Cerebellar nuclear complex (tissue), 1 donor: ENCODE measurements at places on chromosomes 6 and 20.

DNA sequence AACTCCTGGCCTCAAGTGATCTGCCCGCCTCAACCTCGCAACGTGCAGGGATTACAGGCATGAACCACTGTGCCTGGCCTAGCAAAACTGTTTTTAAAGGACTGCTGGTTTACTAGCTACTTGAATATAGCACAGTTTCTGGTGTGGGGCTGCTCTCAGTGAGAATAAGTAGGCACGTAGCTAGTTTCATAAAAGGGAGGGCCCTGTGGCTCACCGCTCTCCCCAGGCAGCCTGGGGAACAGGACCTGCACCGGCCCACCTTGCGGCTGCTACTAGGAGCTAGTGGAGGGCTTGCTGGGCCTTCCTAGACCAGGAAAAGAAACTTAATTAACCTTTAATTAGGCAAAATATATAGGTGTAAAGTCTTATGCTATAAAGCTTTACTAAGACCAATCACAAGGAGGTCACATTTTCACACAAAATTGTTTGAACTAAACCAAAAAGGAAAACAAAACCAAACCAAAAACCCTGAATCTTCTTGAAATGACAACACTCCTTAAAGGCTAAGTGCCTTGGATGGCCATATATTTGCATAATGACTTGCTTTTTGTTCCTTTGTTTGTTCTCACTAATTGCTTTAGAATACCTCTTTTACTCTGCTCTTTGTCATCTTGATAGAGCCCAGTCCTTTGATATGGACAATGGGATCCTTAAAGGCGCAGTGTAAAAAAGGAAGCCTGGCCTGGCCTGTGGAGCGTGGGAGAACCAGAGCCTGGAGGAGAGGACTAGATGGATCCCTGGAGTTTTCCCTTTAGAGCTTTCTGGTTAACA is 69.5 kb upstream of the SAMD5 start:
- no peak for DNase-seq

DNA sequence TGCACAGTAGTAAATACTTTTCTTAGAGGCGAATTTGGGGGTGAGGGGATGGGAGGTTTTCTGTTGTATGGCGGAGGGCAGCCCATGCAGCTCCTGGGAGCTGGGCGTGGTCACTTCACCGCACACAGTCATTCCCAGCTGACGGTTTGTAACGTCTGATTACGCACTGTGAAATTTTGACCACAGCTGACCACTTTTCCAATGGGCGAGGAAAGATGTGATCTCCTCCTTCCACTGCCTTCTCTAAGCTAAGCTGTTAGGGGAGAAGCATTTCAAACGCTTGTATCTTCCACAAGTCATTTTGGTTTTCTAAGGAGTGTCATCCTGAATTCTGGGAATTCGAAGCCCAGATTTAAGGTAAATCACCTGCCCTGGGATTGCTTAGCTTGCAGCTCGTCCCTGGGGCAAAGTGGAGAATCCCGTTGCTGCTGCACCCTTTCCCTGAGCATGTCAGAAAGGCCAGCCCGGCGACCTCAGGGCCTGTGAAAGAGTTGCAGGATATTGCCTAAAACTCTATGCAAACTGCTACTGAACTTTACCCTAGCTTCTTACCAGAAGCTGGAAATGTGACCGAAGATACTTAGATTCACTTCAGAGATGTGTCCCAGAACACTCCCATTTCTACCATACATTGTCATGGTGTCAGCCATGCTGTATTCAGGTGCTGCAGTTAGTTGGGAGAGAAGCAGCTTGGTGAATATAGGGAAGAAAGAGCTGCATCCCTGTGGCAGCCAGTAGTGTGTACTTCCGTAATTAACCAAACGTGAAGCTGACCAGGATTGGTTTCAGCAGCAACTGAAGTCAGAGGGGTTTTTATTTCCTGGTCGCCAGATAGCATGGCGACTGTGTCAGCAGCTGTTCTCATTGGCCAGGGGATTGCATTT is 58.9 kb downstream of the RREB1 start:
- no peak for DNase-seq

DNA sequence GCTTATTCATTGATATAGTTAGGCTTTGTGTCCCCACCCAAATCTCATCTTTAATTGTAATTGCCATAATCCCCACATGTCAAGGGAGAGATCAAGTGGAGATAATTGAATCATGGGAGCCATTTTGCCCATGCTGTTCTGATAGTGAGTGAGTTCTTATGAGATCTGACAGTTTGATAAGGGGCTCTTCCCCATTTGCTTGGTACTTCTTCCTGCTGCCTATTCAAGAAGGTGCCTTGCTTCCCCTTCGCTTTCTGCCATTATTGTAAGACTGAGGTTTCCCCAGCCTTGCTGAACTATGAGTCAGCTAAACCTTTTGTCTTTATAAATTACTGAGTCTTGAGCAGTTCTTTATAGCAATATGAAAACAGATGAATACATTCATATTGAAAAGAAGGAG is 45.6 kb downstream of the CENPW start:
- no peak for DNase-seq

GRCh38 chr6:167858086-167858591 is 31.4 kb downstream of the AFDN start:
- no peak for DNase-seq

- DNase-seq = no peak
These were observed 16.1 kb upstream of the APMAP start for GRCh38 chr20:25008388-25009217.

DNA sequence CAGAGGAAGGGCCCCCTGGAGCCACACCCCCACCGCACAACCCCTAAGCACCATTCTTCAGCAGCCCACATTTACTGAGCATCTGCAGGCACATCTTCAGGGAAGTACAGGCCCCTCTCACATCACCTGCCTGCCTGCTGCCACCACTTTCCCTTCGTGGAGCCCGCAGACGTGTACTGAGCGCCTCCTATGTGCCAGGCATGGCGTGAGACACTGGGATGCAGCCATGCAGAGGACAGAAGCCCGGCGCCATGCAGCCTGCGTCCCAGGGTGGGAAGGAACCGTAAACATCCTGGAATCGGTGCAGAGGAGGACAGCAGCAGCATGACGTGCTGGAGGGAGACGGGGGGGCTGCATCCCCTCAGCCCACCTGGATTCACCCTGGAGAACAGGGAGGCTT is 78.1 kb downstream of the GRM4 start:
- no peak for DNase-seq

- no peak for DNase-seq
These were observed 45.9 kb upstream of the TAB2 start for GRCh38 chr6:149271348-149272340.

DNA sequence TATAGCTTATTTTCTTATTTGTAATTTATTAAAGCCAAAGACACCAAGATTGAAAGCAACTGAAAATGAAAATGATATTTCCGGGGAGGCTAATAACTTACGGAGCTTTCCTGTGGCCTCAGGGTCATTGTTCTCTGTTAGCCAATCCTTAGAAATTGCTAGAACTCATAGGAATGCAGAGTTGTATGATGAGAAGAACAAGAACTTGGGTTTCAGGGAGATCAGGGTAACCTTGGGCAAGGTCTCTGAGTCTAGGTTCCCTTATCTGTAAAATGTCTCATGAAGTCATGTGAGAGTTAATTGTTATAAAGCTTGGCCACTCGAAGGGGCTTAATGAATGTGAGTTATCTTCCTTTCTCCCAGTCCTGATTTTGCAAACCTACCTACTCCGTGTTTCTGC is 20.1 kb upstream of the SERINC3 start:
- DNase-seq = no peak

- no peak for DNase-seq
These were observed 30.9 kb downstream of the ANGPT4 start for GRCh38 chr20:884983-885952.

- DNase-seq = no peak
These were observed 316.9 kb upstream of the RNF24 start for GRCh38 chr20:4332121-4332860.

DNA sequence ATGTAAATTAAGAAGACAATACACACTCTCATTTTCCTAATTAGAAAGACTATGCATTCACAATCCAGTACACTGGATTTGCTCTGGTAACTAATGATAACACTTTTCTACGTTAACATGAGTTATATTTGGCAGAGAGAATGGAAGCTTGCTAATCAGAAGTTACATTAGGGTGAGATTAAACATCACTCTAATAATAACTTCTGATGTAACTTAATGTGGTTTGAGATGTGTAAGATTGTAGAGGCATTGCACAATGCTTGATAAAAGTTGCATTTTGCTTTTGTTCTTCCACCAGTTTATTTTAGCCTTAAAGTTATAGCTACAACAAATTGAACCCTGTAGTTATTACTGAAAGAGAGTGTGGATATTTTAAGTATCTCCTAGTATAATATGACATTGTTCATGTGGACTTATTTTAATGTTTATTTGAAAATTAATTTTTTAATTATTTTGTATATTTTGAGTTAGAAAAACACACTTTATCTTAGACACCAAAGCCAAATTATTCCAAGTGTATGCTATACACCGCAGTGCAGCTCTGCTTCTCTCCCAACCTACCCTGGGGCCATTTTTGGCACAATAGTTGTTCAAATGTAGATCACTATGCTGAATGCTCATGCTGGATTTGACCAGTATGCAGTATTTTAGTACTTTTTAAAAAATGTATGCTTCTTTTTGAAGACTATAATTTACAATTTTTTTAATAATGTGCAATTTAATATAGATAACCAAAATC is 143.2 kb downstream of the SLC16A10 start:
- DNase-seq = no peak

- DNase-seq = no peak
These were observed 50.3 kb downstream of the PRR18 start for GRCh38 chr6:166257911-166258318.

GRCh38 chr6:90062667-90063066 is 168.4 kb downstream of the GJA10 start:
- no peak for DNase-seq

GRCh38 chr20:38267296-38267695 is 6.8 kb upstream of the KIAA1755 start:
- DNase-seq = no peak

DNA sequence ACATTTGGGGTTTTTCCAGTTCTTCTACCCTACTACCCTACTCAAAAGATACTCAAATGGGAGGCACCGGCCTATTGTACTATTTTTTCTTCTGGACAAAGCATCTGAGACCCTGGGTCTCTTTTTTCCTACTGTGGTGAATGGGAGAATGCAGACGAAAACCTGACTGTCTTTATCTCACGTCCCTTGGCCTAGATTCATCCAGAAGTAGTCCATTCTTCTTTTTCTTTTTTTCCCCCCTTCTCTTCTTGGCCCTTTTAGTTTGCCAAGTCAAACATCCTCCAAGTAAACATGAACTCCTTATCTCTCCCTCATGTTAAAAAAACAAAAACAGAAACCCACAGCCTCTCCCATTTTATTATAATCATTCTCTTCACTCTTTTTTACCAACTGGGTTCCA is 8.7 kb upstream of the ILRUN start:
- DNase-seq = no peak

- DNase-seq = no peak
These were observed 3.0 kb upstream of the GOPC start for GRCh38 chr6:117605169-117605826.

- DNase-seq = no peak
These were observed 3.2 kb downstream of the RAB44 start for GRCh38 chr6:36700831-36701230.

- DNase-seq = no peak
These were observed 223.0 kb upstream of the SYNCRIP start for GRCh38 chr6:85865420-85866369.

DNA sequence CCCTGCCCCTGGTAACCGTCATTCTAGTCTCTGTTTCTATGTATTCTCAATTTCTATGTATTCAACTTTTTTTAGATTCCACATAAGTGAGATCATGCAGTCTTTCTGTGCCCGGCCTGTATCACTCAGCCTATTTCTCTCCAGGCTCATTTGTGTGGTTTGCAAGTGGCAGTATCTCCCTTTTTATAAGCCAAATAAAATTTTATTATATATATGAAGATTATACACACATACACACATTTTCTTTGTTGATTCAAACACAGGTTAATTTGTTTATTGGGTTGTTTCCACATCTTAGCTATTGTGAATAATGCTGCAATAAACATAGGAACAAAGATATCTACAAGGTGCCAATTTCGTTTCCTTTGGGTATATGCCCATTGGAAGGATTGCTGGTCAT is 571.7 kb downstream of the DHX35 start:
- no peak for DNase-seq

DNA sequence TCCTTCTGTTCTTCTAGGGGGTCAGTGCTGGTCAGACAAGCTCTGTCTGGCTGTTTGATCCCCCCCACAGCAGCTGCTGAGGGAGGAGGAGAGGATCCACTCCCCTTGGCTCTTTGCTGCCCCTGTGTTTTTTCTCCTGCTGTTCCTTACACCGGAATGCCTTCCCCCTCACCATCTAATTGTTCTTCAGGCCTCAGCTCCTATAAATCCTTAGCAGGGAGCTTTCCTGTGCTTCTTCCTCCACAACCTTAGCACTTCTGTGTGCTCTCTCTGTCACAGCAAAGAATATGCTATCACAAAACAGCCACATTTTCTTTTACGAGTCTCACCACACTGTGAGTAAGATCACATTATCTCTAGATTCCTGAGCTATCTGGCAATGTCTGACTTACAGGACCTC is 196.6 kb downstream of the OTOR start:
- no peak for DNase-seq

- DNase-seq = no peak
These were observed 55.2 kb downstream of the KCNQ2 start for GRCh38 chr20:63417097-63417737.

- DNase-seq = no peak
These were observed 43.8 kb downstream of the ARFGEF2 start for GRCh38 chr20:48965189-48965910.

DNA sequence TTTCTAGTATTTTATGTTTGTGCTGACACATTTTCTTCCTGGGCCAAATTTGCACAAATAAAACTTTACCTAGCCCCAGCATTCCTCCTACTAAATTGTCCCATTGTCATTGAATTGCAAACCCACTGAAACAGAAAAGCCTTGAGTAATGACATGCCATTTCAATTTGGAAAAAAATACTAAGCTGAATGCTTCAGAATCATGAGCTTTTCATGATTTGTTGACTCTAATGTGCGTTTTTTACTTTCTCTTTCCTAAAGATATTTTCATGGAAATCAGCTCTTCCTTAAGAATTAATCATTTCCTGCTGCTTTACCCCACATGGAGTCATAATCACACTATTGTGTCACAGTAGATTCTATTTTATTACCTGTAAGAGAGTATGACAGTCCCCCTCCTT is 47.4 kb downstream of the TRDN start:
- no peak for DNase-seq

GRCh38 chr6:9514146-9514545 is 900.7 kb downstream of the TFAP2A start:
- DNase-seq = no peak

DNA sequence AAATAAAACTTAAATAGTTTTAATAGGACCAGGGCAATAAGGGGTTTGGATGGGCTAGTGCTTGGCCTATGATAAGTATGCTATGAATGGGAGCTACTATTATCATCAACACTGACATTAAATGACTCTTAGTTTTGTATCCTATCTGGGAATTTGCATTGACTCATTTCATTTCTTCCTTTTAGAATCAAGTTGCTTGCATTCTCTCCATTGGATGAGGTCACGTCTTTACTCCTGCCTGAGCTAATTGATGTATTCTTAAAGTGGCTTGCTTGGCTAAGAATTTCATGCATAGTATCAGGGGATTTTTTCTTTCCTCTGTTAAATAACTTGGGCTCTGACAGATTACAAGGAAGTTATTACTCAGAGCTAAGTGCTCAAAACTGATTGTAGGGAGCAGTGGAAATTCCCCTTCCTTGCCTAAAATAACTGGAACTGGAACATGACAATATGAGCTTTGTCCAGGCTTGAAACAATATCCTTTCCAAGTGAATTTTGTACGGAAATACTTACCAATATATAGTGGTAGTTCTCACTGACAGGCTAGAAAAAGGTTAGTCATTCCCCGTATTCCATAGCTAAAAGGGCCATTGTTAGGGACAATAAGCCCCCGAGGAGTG is 169.9 kb downstream of the BCAS1 start:
- no peak for DNase-seq
